ENCODE measurements at places on chromosomes 6 and 20.

DNA sequence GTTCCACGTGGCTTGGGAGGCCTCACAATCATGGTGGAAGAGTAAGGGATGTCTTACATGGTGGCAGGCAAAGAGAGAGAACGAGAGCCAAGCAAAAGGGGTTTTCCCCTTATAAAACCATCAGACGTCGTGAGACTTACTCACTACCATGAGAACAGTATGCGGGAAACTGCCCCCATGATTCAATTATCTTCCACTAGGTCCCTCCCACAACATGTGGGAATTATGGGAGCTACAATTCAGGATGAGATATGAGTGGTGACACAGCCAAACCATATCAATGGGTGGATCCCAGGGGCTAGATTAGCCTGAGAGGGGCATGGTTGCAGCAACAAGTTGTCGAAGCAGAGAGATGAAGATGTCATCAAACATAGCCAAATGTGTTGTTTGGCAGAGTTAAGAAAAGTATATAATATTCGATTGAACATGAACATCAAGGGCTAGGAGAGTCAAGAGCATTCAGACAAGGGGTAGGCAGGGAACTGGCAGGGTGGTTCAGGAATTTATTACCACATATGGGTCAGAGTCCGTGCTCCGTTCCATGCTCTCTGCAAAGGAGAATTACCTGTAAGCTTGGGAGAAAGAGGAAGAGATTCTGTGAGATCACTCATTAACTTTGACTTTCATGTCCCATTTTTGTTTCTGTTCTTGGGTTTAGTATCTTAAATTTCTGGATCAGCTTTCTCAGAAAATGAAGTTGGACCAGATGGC, 98.8 kb downstream of the CCDC170 start:
- no peak for DNase-seq

- DNase-seq: no peak
Observed at GRCh38 chr6:30914854-30915590, 984 bp downstream of the VARS2 start.

DNA sequence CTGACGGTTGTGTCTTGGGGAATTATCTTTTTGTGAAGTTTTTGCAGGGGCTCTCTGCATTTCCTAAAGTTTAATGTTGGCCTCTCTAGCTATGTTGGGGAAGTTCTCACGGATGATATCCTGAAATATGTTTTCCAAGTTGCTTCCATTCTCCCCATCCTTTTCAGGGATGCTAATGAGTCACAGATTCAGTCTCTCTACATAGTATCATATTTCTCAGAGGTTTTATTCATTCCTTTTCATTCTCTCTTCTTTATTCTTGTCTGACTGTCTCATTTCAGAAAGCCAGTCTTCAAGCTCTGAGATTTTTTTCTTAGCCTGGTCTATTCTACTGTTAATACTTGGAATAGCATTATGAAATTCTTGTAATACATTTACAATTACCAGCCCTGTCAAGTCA, 61.3 kb downstream of the UNC5CL start:
- DNase-seq: no peak

DNA sequence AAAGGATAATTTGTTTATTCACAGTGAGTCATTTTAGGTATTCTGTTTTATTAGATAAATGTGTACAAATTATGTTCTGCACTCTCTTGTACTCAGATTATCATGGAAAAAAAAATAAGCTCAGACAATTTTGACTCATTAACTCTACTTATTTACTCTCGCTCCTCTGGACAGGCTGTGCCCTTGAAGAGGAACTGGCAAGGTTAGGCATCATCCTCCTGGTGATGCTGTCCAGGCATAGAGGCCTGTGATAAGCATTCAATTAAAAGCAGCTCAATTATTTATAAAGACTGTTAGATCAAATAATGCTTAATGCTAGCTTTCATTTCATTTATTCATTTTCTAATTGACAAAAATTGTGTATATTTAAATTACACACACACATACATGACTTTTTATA, 518.5 kb downstream of the TENT5A start:
- no peak for DNase-seq

DNA sequence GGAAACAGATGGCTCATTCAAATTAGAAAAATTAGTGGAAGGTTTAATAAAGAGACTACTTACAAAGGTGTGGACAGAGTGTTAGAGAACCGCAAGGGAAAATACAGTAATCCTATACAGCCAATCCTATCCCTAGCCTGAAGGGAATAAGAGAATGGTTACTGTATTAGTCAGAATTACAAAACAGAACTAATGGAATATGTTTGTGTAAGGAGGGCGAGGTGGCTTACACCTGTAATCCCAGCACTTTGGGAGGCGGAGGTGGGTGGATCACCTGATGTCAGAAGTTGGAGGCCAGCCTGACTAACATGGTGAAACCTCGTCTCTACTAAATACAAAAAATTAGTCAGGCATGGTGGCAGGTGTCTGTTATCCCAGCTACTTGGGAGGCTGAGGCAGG, 16.3 kb upstream of the TRPC4AP start:
- DNase-seq: no peak

DNA sequence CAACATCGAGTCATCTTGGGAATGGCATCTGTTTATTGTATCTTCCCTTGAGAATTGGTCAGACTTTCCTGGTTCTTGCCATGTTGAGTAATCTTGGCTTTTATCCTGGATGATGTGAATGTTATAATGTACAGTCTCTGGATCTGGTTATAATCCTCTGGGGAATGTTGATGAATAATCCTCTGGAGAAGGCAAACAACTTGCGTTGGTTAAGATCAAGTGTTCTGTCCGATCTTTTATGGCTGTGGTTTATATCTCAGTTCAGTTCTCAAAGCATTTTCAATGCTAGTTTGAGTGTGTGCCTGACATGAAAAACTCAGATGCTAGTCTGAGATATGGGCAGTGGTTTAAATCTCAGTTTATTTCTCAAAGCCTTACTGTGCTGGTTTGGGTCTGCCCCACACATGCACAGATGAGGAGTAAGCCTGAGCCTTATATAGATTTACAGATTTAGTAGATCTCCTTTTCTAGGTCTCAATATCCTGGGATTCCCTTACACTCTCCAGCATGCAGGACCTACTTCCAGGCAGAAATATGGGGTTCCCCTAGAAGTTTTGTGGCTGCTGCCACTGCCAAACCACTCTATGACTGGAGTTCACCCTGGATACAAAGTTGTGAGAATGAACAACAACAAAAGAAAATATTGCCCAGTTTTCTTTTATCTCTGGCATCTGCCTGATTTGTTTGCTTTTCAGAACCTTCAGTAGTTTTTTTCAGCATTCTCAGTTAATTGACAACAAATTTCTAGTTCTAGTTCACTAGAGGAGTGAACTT, 191.8 kb upstream of the MAN1A1 start:
- DNase-seq: no peak

DNA sequence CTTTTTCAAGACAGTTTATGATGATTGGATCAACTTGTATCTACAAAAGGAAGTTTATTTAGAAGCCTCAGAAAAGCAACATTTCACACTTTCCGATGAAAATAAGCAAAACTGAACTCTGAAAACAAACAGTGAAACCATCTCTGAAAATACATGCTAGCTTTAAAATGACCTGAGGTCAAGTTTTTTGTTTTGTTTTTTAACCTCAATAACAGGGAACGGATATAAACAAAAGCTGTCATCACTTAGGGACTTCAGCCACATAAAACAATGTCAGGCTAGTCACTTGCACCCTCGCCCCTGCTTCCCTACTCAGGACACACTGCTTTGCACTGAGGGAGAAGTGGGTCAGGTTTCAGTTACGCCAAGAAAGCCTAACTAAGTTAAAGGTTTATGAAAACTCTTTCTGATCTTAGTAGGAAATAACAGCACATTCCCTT, 11.6 kb downstream of the BACH2 start:
- no peak for DNase-seq

GRCh38 chr20:35196313-35196712, 24.4 kb downstream of the PROCR start:
- no peak for DNase-seq

GRCh38 chr6:53347250-53347920, 1.4 kb downstream of the ELOVL5 start:
- no peak for DNase-seq

DNA sequence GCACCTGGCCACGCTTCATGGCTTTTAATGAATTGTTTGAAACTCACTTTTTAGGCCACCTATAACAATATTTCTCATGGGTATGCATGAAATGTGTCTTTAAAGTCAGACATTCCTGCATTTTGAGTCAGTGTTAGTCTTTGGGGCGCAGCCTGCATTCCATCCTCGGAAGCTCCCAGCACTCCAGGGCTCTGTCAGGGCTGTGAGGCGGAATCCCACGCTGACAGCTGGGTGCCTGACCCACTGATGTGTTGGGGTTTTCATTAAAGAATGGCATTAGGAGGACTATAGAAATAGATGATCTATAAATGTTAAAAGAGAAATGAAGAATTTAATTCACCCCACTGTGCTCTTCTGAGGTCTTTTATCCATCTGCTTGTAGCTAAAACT, 16.2 kb upstream of the CLDN20 start:
- peak; percentile 49 for DNase-seq

GRCh38 chr6:14166839-14167238, 49.3 kb downstream of the CD83 start:
- DNase-seq: no peak

- no peak for DNase-seq
Observed at GRCh38 chr20:20452254-20452676, 84.4 kb downstream of the INSM1 start.
